Erythroblast (primary cell): ENCODE measurements at places on chromosomes 3 and 15.

DNA sequence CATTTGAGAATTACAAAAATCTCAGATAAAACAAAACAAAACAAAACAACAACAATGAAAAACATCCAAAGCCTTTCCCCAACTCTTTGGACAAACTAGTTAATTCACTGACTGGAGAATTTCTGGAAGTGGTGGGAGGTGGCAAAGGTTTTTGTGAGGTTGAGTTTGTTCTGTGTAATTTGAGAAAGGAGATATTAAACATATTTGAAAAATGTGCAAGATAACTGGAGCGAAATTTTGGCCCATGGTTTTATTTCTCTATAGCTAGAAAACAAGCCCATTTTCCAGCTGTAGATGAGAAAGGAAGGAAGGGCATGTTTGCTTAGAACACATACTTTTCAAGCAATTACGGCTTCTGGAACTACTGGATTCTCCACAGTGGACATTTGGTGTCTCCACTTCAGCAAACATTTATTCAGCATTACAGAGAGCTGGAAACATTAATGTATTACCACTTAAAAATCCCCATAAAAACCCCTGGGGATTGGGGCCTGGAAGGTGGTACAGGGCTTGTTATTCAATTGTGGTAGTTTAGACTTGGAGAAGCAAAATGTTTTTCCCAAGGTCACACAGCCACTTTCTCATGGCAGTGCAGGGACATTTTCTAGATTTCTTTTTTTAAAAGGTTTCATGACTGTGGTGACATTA is 135.8 kb downstream of the THSD4 start:
- no peak for DNase-seq

- DNase-seq = no peak
Observed at GRCh38 chr3:78906245-78906644, 861.6 kb downstream of the ROBO1 start.

- no peak for DNase-seq
Observed at GRCh38 chr3:41608347-41608746, 353.6 kb downstream of the ULK4 start.

- no peak for DNase-seq
Observed at GRCh38 chr15:95439922-95440376, 890.6 kb upstream of the NR2F2 start.

- DNase-seq = no peak
Observed at GRCh38 chr3:139468399-139468798, 7.9 kb downstream of the RBP2 start.

GRCh38 chr15:23422099-23422945 is 24.7 kb downstream of the GOLGA6L2 start:
- DNase-seq = no peak

GRCh38 chr3:50356553-50356952 is 2.8 kb downstream of the TMEM115 start:
- DNase-seq = peak; percentile 71

GRCh38 chr15:44157679-44158078 is 37.4 kb downstream of the FRMD5 start:
- DNase-seq = no peak

- DNase-seq = no peak
Observed at GRCh38 chr3:170697908-170698307, 112.0 kb upstream of the SLC7A14 start.

GRCh38 chr3:190849607-190850006 is 12.9 kb downstream of the GMNC start:
- DNase-seq = no peak

GRCh38 chr3:115814778-115815380 is 191.6 kb downstream of the GAP43 start:
- DNase-seq = peak; percentile 74

DNA sequence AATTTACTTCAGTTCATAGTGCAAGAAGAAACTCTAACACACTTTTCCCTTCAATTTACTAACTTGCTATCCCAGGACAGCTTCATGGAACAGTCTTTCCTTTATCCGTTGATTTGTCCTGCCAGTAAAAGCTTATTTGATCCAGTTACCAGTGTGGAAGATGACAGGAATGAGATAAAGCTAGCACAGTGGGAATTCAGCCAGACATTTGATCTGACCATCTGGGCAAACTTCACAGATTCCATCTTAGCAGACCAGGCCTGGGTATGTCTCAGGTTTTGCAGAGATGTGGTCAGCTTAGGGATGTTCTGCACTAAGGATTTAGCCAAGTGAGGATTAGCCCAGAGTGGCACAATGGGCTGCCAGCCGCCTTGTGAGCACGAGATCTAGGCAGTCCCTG is 19.7 kb downstream of the CEMIP start:
- no peak for DNase-seq

DNA sequence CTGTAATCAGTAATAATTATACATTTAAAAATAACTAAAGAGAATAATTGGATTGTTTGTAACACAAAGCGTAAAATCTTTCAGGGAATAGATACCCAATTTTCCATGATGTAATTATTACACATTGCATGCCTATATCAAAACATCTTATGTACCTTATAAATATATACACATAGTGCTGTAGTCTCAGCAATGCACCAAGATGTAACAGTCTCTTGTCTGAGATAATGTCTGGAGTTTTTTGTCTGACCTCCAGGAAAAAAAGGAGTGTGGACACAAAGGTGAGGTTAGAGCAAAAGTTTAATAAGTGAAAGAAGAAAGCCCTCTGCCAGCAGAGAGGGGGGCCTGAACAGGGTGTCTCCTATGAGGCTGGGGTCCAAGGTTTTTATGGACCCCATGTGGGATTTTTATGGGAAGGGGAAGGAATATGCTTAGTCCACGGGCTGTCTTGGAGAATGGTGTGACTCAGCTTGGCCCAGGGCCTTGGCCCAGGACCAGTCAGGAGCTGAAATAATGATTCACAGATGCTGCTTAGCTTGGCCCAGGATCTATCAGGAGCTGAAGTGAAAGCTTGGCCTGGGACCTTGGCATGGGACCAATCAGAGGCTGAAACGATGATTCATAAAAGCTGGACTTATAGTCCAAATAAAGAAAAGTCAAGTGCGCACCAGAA is 545.0 kb downstream of the ZPLD1 start:
- no peak for DNase-seq

DNA sequence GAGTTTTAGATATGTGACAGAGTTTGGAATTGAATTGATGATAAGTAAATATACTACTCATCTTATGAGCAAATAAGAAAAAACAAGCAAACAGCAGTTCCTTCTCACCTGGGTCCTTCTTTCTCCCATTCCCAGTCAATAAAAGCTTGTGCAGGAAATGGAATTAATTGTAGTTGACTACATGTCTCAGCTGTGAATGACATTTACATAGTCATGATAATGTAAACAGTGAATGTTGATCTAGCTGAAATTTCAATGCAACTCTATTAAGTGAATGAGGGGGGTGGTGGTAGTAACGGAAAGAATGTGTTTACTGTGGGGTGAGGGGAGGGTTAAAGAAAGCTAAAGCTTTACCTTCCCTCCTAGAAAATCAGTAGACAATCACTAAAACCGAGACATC is 76.2 kb downstream of the NFKBIZ start:
- no peak for DNase-seq

DNA sequence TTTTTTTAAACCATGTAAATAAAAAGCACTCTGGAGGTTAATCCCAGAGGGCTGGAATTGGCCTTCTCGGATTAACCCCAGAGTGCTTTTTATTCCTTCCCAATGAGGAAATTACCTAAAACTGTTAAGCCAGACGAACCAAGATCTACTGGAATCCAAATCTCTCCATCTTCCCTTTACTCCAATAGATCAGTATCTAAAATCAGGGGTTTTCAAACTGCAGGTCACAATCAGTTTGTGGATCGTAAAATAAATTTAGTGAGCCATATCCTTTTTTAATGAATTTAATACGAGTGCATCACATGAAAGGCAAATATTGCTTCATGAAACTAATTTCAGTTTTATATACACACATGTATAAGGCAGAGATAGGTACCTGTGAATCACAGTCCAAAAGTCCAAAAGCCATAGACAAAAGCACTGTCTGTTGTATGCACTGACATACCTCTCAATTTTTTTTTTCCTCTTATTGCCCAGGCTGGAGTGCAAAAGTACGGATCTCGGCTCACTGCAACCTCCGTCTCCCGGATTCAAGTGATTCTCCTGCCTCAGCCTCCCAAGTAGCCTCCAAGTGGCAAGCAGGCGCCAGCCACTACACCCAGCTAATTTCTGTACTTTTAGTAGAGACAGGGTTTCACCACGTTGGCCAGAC is 61.3 kb downstream of the TBL1XR1 start:
- no peak for DNase-seq

DNA sequence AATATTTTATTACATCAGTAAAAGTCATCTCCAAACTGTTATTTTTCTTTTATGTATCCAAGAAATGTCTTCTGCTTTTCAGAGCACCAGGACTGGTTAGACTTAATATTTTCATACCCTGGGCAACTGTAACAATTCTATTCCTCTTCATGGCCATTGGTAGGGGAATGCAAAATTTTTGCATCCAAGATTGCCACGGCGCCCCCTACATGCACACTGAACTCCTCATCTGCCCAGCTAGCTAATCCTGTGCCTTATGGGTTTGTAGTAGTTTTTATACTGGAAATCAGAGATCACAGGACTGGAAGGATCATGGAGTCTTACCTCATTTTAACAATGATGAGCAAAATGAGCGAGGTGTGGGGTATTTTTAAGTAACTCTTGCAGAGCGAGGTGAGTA is 74.2 kb downstream of the CRTC3 start:
- DNase-seq = peak; percentile 47

DNA sequence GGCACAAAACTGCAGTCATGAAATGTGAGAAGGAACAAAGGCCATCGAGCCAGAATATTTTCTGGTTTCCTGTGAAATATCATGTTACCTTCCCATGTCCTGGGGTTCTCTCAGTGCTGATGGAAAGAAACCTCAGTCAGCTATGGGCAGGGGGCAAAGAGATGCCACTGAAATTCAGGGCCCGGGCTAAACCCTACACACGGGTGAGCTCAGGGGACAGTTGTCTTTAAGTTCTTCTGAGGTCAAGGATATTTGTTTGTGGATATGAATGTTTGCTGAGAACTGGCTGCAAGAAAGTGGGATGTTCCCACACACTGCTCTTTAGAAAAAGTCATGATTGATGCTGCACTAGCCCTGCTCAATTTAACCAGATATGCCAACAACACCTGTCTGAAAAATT is 187.2 kb downstream of the MEX3B start:
- no peak for DNase-seq

DNA sequence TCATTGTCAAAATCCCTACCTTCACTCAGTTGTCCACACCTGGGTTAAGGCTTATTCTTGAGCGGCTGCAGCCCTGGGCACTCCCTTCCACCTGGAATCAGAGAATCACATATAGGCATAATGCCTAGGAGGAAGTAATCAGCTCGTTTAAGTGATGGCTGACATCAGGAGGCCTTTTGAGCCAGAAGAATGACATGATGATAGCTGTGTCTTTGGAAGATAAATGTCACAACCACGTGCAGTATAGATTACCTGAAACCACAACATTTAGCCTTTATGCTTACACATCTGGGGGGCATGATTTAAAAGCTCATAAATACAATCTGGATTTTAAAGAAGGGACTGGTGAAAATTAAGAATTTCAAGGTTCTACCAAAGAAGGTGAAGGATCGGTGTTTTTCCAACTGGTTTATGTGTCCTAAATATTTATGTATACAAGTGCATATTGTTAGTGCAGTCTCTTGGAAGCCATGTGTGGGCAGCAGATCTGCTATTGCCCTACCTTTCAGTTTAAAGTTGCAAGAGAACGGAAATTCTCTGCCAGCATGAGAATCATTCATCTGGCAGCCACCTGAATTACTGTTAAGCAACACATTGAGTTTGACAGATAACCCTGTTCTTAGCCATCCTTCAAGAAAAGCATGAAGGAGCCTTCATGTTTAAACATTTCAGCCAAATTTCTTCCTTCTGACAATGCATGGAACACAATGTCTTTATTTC is 163.4 kb upstream of the NR2E3 start:
- DNase-seq = no peak

DNA sequence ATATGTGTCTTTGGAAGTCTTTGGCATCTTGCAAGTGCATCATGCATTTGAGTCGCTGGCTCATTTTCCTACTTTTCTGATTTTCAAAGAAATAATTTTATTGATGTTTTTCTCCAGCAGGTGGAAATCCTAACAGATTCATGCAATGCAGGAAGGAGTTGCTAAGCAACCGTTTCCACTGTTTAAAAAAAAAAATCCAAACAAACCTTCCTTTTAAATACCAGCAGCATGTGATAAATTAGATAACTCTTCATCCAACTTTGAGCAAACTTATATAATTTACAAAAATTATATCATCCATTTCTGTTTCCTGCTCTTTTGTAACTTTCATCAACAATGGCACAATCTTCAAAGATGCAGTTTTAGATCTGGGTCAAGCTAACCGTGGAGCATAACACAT is 364.1 kb downstream of the MFSD1 start:
- DNase-seq = no peak

GRCh38 chr15:71293723-71294122 is 178.5 kb downstream of the THSD4 start:
- DNase-seq = no peak

DNA sequence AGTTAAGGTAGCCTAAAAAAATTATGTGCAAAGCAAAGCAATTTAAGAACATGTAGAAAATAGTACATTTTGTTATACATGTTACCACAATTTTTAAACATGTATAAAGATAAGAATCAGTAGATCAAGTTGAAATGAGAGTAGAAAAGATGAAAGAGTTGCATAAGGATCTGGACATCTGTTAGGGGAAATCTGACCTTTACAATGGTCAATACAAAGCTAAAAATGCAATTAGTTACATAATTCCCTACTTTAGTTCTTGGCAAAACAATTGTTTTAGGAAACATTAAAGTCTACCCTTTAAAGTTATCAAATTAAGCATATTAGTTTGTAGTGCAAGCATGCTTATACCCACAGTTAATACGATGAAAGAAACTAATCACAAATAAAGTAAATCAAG is 32.7 kb downstream of the TOP2B start:
- DNase-seq = no peak

- DNase-seq = no peak
Observed at GRCh38 chr15:40342416-40343320, 1.9 kb upstream of the CCDC9B start.

GRCh38 chr3:66572938-66573710 is 72.3 kb upstream of the LRIG1 start:
- peak; percentile 18 for DNase-seq

- peak; percentile 58 for DNase-seq
Observed at GRCh38 chr3:107690522-107691138, 167.9 kb downstream of the BBX start.

GRCh38 chr15:57403566-57404325 is 27.4 kb downstream of the CGNL1 start:
- DNase-seq = no peak

- no peak for DNase-seq
Observed at GRCh38 chr3:89179355-89180001, 72.1 kb downstream of the EPHA3 start.

DNA sequence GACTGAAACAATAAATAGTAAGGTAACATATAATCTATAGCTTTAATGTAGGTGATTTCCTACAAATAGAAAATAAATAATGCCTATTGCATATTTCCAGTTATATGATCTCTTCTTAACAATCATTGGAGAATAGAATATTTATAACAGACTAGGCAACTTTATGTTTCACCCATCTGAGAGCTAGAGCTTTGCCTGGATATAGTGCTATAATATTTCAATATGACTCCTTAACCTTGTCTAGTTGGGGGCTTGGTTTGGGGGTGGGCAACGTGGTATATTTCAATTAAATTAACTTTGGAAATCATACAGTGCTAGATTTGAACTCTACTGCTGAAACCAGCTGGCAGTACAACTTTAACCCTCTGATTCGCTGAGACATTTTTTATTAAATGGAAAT is 265.2 kb downstream of the CNTN4 start:
- DNase-seq = no peak
